ENCODE measurements at places on chromosomes 6 and 20.

- no peak for DNase-seq
Observed at GRCh38 chr6:168225471-168225911, 94.1 kb downstream of the DACT2 start.

DNA sequence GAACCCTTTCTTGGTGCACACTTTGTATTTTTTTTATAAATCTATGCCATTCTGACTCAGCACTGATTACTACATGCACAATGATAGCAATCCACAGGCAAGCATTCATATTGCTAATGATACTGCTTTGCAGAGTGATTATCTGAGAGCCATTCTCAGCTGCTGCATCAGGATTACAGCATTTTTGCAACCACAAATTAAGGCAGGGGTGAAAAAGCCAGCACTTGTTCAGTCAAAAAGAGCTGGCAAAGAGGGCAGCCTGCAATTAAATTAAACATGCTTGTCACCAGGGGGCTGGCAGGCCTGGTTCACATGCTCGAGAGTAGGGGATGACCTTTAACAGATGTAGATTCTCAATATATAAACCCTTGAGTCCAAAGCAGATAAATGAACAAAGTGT is 40.7 kb upstream of the SLC17A4 start:
- no peak for DNase-seq

- DNase-seq, result no peak
Observed at GRCh38 chr20:23178806-23179205, 92.7 kb upstream of the CD93 start.

DNA sequence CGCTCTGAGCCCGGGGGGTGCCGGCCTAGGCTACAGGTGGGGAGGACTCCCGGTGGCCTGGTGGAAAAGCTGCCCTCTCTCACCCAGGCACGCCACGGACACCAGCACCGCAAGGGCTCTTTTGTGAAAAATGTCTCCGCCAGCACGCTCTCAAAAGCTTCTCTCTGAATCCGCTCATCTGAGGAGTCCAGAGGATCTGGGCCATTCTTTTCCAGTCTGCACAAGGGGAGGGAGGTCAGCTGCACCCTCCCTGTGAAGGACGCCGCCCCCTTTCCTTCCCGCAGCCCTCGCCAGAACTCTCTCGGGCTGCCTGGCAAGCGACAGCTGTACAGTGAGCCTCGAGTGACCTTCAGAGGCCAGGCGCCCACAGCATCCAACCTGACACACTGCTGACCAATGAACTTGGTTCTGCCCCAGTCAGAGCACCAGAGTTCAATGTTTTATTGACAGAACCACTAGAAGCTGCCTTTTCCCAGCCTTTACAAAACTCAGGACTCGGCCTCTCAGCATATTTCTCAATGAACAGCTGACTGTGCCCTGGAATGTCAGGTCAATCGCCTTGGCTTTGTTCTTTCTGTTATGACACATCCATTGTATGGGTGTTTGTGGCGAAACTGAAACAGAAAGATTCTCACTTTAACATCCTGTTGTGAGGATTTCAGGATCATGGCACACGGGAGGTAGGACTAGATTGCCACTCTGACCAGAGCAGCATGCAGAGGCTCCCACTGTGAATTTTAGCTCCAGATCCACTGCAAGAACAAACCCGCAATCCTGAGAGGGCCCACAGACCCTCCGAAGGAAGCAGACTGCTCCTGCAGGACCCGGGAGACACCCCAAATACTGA is 26.7 kb downstream of the SERPINB9 start:
- DNase-seq, result no peak

GRCh38 chr20:18684775-18685174 is 96.9 kb downstream of the DTD1 start:
- no peak for DNase-seq

- DNase-seq, result no peak
Observed at GRCh38 chr6:48110436-48111142, 408 bp downstream of the PTCHD4 start.

- DNase-seq, result no peak
Observed at GRCh38 chr6:95496769-95497426, 80.4 kb upstream of the MANEA start.
